ENCODE measurements at places on chromosomes 1 and 21.

GRCh38 chr21:42162831-42163510 is 56.0 kb upstream of the ABCG1 start:
- no peak for DNase-seq

DNA sequence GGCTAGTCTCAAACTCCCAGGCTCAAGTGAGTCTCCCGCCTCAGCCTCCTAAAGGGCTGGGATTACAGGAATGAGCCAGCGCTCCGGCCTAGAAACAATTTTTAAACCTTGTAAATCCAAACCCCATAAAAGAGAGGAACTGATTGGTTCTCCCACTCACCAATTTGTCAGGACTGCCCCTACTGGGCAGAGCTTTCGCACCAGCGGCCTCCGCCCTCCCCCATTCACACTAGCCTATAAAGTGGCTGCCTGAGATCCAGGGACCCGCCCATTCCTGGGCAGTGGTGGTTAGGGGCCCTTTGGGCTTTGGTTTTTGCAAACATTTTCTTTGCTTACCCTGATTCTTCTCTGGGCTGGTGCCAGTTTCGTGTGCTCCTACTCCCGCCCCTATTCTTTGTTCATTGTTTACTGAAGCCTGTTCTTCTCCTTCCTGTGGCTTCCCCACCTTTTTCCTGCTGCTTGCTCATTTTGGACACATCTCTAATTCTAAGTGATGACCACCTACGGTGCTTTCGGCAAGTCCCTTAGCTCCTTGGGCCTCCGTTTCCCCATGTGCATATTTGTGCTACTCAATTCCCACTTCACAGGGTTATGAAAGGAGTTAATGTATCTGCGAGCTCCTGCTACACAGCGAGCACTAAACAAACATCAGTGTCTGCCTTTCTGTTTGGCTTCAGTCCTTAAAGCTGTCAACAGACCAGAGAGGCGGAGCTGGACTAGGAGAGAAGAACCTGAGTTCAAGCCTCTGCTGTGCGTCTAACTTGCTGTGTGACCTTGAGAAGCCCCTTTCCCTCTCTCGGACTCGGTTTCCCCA is 39.8 kb upstream of the CLIC4 start:
- DNase-seq: peak; percentile 7

DNA sequence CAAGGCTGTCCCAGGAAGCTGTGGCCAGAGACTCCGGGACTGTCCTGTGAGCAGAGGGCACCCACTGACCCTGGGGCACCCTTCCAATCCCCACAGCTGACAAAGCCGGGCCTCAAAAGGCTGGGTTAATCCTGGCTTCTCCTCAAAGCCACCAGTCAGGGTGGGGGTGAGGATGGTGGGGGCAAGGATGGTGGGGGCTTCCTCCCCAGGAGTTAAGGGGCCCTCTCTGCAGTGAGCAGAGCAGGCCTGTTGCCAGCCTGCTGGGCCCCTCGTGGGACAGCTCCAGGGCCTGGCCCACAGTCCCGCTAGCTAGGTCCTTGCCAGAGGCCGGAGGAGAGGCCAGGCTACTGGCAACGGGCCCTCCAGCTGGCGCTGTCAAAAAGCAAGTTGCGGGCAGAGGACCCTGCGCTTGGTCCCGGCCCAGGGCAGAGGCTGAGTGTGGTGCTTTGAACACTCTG is 37.9 kb upstream of the CCDC27 start:
- DNase-seq: no peak

- no peak for DNase-seq
These were observed 101.8 kb upstream of the LPGAT1 start for GRCh38 chr1:211932231-211932932.

- DNase-seq: no peak
These were observed 61.6 kb downstream of the EDEM3 start for GRCh38 chr1:184693011-184693410.

DNA sequence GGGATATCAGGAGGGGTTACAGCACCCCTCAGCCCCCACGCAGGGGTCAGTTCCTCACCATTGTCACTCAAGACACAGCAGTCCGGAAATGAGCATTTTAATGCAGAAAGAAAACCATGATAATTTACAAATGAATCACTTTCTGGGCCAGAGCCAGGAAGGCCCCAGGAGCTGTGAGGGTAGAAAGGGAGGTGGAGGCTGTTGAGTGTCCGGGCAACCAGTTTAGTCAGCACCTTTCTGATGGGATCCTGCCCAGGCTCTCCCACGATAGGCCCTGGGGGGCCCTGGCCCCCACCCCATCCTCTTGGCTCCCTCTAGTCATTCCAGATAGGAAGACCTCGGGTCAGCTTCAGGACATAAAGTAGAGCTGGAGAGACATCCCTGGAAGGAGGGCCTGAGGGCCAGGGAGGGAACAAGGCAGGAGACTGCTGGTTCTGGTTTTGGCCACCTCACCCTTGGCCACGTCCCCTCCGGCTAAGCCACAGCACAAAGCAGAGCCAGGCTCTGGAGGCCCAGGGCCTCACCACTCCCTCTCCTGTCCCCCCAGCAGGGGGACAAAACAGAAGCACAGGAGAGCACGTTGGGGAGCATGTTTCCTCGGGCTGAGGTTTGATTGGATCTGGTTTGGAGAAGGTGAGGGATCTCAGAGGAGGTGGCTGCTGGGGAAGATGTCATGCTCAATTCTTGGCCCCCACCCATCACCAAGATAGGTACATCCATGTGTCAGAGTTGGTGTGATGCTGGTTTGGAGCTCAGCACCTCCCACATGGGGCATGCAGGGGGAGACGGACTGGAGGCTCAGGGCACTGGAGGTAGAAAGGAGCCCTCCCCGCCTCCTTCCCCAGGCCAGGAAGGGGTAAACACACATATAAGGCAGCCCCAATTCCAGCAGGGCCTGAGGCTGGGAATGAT is 20.6 kb downstream of the ETNK2 start:
- no peak for DNase-seq

Measured in stimulated activated CD4-positive, alpha-beta T cell treated with anti-CD3 and anti-CD28 coated beads, TNF-alpha, amount 100 ng/mL, for 48 hours (primary cell).